ENCODE measurements at places on chromosomes 7 and 10.

DNA sequence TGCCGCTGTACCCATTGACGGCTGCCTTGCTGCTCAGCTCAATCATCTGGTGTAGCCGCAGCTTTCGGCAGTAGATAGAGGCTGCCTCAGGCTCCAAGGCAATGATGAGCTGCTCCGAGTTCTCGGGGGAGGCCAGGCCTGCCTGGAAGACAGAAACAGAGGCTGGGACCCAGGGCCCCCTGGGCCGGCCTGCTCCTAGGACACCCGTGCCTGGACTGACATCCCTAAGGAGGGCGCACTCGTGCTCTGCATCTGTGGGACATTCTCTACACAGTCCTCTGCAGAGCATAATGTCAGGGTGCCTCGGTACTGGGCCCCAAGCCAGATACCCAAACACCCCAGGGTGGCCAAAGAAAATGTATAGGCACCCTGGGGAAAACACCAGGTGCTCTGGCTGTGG lies 58.5 kb downstream of the HSPA12A start:
- no peak for DNase-seq

DNA sequence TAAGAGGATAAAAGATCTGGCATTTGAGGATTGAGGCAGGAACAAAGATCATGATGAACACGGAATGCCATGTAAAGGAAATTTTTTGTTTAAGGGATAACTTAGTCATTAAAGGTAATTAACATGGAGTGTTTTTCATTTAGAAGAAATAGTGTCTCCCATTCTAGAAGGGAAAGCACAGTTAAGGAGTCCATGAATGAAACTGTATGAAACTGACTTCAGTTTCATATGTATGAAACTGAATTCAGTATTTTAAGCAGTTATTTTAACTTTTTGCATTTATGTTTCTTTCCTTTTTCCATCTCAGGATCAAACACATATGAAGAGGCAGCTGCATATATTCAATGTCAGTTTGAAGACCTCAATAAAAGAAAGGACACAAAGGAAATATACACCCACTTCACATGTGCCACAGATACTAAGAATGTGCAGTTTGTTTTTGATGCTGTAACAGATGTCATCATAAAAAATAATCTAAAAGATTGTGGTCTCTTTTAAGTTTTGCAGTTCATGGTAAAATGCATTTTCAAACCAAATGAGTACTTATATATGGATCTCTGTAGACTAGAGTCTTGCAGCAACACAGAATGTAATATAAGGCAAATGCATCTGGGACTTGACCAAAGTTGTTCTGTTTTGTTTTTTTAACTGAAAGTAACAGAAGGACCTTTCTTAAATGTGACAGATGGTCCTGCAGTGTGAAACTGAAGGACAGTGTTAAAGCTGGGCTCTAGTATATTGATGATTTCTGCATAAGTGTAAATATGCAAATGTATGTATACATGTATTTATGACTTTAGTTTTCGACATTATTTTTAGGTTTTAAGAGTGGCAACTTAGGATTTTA lies 82.6 kb downstream of the GNAI1 start:
- DNase-seq, result no peak

DNA sequence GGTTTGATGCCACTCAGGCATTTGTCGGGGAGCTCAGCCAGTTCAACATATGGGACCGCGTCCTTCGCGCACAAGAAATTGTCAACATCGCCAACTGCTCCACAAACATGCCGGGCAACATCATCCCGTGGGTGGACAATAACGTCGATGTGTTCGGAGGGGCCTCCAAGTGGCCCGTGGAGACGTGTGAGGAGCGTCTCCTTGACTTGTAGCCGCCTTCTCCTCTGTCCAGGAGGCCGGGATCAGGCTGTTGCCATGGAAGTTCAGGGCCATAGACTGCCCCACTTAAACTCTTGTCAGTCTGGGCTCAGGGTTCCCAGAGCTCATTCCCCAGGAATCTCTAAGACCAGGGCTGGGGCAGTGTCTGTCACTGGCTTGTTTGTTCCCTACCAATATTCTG lies 11.3 kb downstream of the NPTX2 start:
- DNase-seq, result no peak

DNA sequence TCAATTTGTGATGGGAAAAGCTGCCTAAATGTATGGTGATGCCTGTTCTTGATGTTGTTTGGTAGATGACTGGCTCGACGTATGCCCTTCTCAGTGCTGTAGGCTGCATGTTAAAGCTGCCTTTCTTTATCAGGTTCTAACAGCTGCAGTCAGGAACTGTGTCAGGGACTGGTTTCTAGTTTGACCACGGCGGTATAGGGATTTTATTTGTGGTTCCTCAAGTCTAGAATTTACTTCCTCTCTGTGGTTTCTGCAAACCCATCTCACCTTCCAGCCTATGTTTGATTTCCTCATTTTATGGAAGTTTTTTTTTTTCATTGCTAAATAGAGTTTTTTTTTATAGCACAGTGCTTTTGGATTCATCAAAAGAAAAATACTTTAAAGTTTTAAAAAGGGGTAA lies 26.5 kb downstream of the LMTK2 start:
- no peak for DNase-seq

GRCh38 chr10:114044247-114045135 lies 825 bp downstream of the ADRB1 start:
- DNase-seq, result no peak

- no peak for DNase-seq
These were observed 285.8 kb downstream of the CAMK1D start for GRCh38 chr10:12635127-12635541.

DNA sequence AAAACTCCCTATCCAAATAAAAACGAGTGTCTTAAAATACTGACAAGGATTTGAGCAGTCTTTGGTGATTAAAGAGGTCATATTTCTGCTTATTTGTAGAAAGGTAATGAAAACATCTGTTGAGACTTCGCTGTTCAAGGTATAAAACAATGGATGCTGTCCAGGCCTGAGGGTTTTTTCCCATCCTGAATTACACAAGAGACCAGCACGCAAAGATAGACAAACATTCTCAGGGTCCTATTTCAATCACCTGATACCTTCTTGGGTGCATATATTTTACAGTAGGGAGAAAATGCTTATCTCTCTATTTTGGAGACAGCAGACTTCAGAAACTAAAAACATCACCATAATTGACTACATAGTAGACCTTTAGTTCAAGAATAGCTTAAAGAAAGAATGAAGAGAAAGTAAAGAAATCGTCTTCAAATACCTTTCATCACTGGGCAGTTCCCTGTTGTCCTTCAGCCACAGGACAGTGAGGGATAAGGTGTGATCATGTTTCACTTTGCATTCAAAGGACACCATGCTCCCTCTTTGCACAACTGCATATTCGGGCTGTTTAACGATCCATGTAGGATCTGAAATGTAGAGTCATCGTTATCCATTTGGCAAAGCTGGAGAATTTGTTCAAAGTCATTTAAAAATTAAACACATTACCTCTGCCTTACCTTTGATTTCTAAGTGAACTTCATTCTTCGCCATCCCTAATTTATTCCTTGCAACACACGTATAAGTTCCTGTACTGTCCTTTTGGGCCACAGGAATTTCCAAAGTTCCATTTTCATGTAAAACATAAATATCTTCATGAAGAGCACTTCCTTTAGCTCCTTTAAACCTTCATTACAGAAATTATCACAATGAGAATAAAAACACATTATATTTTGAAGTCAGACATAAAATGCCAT lies 63.7 kb upstream of the LAMB4 start:
- DNase-seq, result peak; percentile 49

- DNase-seq, result no peak
These were observed 11.2 kb upstream of the GSTK1 start for GRCh38 chr7:143252006-143252405.

DNA sequence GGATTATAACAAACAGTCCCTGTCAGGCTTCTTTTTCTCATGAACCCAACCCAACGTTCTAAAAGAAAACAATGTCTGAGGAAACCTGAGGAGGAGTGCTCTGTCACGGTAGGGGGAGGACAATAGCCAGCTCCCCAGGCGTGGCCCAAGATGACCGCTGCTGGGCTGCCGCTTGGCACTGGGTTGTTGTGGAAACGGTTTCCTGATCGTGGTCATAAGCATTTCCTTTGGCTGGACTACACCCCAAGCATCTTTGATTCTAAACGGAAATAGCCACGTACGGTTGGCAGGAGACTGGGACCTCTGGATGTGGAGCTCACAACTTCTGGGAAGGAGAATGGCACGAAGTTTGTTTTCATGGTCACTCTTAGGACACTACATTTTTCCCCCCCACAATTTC lies 30.4 kb upstream of the DMBT1 start:
- no peak for DNase-seq

GRCh38 chr7:47513741-47514241 lies 68.1 kb downstream of the TNS3 start:
- DNase-seq, result no peak

DNA sequence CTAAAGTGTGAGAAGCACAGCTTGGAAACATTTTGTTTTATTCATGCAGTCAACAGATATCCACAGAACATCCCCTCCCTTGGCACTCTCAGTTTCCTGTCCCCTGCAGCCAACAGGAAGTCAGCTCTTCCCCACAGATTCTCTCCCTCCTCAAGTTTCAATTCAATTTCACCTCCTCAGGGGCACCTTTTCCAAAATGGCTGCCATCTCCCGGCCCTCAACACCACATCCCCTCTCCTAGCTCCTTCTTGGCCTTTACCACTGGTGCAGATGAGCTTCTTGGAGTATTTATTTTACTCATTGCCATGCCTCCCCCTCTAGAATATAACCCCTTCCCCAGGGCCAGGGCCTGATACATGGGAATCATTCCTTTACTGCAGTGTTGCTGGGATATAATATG lies 94.0 kb downstream of the WDR11 start:
- no peak for DNase-seq

GRCh38 chr10:63166742-63167258 lies 33.7 kb downstream of the NRBF2 start:
- peak; percentile 56 for DNase-seq

DNA sequence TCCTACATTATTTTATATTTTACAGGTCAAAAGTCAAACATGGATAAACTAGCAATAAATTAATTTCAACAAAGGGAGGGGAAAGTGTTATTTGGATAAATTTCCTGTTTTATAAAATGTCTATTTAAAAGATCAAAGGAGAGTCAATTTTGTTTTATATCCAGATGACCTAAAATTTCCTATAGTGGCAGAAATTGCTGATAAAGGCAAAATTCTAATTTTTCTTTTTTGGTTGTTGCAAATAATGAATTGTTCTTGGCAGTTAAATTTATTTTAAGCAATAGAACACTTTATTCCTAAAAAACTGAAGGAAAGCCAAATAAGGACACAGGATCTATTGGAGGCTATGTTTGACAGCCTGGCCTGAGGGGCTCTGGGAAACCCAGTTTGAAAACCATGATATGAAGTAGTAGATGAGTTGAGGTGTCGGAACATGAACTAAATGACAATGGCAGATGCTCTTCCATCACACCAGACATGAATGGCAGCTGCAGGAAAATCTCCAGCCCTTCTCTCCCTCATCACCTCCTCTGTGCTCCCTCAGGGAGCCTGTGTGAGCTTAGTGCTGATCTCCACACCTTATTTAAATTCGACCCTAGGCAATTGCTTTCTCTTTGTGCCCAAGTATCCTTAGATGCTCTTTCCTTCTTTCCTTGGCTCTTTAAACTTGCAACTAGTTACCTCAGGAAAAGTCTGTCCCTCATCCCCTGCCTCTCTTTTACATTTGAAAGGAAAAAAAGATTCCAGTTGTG lies 395.0 kb downstream of the THSD7A start:
- DNase-seq, result no peak

DNA sequence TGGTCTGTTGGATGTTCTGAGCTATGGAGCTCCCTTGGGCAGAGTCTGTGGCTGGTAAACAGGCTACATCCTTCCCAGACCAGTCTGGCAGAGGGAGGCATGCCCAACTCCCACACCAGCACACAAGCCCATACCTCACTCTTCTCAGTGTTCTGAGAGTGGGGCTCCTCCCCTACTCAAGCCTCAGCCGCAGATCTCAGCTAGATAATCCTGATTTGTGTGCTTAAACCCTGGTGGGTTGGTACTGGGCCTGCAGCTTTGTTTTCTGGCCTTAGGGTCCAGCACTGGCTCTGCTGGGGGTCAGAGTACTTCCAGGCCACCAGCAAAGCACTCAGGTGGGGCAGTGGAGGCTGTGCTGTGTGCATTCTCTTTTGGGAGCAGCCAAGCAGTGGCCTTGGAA lies 70.4 kb downstream of the MGAM2 start:
- DNase-seq, result no peak

DNA sequence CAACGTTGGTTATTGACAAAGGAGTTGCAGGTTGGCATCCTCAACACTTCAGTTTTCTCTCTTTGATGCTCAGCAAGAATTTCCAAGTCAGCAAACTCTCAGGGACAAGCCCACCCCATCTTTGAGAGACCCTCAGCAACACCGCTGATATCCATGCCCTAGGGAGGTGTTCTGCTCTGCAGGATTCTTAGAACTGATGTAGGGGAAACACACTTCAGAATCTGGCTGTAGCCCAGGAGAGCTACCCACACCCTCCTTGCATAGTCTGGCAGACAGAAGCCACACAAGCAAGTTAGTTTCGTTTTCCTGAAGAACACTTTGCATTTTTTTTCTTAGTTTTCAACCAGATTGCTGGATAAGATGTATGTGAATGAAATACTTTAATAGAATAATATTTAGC lies 822 bp downstream of the SAMD9L start:
- DNase-seq, result no peak

- DNase-seq, result no peak
These were observed 441 bp downstream of the FZD8 start for GRCh38 chr10:35641676-35642034.

GRCh38 chr7:45242698-45243097 lies 85.1 kb downstream of the RAMP3 start:
- DNase-seq, result no peak

DNA sequence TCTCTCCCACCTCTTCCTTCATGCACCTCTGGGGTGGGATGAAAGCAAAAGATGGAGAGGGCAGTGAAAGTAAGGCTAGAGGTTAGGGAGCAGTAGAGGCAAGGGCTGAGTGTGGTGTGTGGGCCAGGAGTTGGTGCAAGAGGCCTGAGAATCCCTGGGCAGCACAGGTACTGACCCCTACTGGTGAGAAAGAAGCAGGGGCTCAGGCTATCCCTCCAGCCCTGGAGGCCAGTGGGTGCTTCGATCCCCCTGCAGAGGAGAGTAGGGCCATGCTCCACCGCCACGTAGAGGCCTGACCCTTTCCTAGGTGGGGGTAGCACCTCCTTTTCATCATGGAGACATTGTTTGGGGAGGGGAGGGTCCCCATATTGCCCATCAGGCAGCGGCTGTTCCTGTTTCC lies 9.8 kb downstream of the CDHR1 start:
- no peak for DNase-seq

GRCh38 chr7:150778014-150778737 lies 22.0 kb downstream of the TMEM176B start:
- DNase-seq, result no peak

All from NCI-H345 (cell line).